Nephron progenitor cell (in vitro differentiated cells): ENCODE measurements at places on chromosomes 6 and 20.

DNA sequence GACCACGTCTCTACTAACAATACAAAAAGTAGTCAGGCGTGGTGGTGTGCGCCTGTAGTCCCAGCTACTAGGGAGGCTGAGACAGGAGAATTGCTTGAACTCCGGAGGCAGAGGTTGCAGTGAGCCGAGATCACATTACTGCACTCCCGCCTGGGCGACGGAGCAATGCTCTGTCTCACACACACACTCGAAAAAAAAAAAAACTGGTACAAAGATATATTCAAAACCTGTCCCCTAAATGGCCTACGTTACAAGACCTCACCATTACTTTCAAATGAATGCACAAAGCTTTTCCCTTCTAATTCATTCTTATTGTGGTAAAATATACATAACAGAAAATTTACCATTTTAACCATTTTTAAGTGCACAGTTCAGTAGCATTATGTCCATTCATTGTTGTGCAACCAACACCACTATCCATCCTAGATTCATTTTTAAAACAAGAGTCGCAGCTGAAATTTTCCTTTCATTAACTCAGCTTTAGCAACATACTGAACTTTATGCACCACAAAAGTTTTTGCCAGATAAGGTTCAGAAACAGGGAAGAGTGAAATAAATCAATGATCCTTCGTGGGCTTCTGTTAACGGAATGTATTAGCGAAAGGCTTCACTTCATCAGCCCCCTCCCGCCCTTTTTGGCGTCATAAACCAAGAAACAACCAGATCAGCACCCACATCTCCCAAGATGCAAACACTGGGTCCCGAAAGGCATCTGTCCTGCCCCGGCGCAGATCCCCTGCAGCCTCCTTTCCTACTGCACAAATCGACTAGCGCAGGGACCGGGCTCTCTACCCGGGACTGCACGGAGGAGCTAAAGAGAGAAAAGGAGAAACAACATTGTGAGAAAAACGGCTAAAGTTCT, 825 bp upstream of the FAM135A start:
- H3K27ac ChIP-seq = peak overlapping the region; percentile 98
- peak overlapping the region; percentile 93 for H3K4me3 ChIP-seq
- H3K27me3 ChIP-seq = peaks cover 12% of the 10 kb centered on the region
- DNase-seq = peak; percentile 8
- peaks cover 26% of the 10 kb centered on the region for H3K4me1 ChIP-seq

DNA sequence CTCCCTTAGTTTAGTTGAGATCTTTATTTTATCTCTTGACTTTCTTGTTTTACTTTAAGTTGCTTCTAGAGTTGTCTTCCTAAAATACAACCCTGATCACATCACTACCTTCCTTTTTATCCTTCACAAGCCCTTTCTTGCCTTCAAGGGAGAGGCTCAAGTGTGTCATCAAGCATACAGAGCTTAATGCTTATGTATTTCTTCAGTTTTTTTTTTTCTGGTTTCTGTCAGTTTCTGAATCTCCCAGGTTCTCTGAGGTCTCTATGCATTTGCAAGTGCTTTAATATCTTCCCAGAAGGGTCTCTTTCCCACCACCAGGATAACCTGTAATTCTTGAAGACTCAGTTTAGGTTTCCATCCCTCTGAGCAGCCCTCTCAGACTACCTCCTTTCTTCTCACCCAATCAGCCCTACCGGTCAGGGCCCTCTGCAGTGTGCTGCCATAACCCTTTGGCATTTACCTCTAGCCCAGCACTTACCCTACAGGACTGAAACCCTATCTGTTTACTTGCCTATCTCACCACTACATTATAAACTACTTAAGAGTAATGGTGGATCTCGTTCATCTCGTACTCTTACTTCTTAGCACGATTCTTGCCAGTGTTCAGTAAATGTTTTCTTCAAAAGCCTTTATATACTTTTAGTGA, 36.9 kb downstream of the EYA4 start:
- no peaks in the 10 kb centered on the region for H3K27me3 ChIP-seq
- H3K4me3 ChIP-seq = no peak overlapping the region
- DNase-seq = no peak
- H3K4me1 ChIP-seq = peaks cover 16% of the 10 kb centered on the region
- peak overlapping the region; percentile 36 for H3K27ac ChIP-seq

- H3K27ac ChIP-seq = no peak overlapping the region
- peaks cover 69% of the 10 kb centered on the region for H3K4me1 ChIP-seq
- DNase-seq = peak; percentile 77
- H3K36me3 ChIP-seq = no peaks in the 10 kb centered on the region
- peak overlapping the region; percentile 96 for H3K4me3 ChIP-seq
- peaks cover 9% of the 10 kb centered on the region for H3K27me3 ChIP-seq
Measured at GRCh38 chr6:127119102-127120022, 891 bp downstream of the RSPO3 start.

DNA sequence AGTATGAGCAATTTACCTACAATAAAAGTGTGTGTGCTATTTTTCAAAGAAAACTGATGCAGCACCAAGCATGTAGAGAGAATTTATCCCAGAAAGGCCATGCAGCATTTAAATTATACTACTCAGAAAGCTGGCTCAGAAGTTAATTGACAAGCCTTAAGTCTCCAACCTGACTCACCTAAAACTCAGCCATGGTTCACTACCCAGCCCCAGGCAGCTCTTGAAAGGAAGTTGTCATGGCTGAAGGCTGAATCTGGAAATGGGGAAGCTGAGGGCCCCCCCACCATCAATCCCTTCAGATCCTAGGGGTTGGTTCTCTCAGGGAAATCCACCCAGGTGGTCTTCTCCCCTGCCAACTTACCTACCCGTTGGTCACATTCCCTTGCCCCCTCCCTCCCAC, 19.7 kb downstream of the PPIL6 start:
- H3K36me3 ChIP-seq = peaks cover 4% of the 10 kb centered on the region
- DNase-seq = no peak
- no peak overlapping the region for H3K4me3 ChIP-seq
- H3K27ac ChIP-seq = no peak overlapping the region
- no peaks in the 10 kb centered on the region for H3K27me3 ChIP-seq
- peaks cover 11% of the 10 kb centered on the region for H3K4me1 ChIP-seq

DNA sequence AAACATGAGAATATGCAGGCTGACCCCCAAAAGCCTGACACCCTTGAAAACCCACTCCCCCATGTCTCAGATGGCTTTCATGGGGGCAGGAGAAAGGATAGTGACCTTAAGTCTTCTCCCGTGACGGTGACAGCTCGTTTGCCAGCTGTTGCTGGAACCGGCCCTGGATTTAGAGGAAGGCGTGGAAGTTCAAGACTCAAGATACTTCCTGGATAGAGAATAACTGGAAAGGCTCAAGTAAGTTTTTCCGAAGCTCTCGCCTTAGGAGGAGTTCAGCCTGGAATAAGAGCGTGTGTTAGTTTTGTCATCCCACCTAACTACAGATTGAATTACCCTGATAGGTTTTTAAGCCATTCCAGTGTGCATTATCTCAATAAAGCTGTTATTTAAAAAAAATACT, 11.6 kb upstream of the MTG2 start:
- H3K27me3 ChIP-seq = peaks cover 3% of the 10 kb centered on the region
- H3K27ac ChIP-seq = peak overlapping the region; percentile 62
- H3K4me3 ChIP-seq = no peak overlapping the region
- H3K4me1 ChIP-seq = no peaks in the 10 kb centered on the region
- H3K36me3 ChIP-seq = peaks cover 39% of the 10 kb centered on the region
- no peak for DNase-seq

DNA sequence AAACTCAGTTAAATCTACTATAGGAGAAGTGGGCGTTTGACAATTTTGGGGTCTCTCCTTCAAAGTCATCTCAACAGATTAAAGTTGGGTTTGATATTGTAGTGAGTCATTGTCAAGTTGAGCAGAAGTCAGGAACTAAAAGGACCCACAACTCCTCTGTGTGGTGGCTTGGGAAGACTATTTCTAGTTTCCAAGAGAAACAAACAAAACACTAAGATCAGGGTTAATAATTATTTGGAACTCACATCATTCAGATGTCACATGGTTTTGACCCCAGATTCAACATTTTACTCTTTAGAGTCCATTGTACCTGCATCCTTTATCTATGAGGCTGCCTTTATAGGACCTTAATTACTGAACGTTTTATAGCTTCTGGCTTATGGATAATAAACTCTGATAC, 45.3 kb upstream of the TINAG start:
- H3K27me3 ChIP-seq = no peaks in the 10 kb centered on the region
- H3K27ac ChIP-seq = no peak overlapping the region
- no peaks in the 10 kb centered on the region for H3K36me3 ChIP-seq
- no peak overlapping the region for H3K4me3 ChIP-seq

GRCh38 chr20:57265336-57265996, 975 bp downstream of the BMP7 start:
- H3K4me3 ChIP-seq = peak overlapping the region; percentile 89
- peaks cover 65% of the 10 kb centered on the region for H3K4me1 ChIP-seq
- H3K27ac ChIP-seq = peak overlapping the region; percentile 25
- DNase-seq = peak; percentile 56
- H3K27me3 ChIP-seq = peaks cover 53% of the 10 kb centered on the region

DNA sequence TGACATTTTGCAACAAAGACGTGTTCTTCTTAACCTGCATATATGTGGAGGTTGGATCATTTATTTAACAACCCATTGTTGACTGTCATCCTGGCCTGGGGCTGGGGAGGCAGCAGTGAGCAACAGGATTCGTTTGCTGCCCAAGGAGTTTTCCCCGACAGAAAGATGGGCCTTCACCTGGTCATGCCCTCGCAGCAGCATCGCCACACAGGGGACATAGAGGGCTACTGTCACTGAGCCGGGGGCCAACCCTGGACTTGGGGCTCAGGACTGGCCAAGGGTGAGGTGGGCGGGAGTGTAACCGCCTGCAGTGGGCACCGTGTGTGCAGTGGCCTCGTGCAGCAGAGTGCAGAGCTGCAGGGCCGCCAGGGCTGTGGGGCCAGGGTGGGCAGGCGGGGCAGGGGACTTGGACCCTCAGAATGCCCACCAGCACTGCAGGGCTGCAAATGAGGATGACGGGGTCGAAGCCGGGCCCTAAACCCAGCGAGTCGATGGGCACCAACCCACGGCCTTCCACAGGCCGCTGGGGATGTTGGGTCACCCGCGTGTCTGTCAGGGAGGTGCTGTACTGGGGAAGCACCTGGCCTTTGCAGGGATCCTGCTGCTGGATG, 11.8 kb downstream of the DUSP22 start:
- no peak overlapping the region for H3K27ac ChIP-seq
- peaks cover 8% of the 10 kb centered on the region for H3K4me1 ChIP-seq
- no peak overlapping the region for H3K4me3 ChIP-seq
- H3K36me3 ChIP-seq = peaks cover 15% of the 10 kb centered on the region
- H3K27me3 ChIP-seq = no peaks in the 10 kb centered on the region

- peaks cover 2% of the 10 kb centered on the region for H3K27me3 ChIP-seq
- no peak overlapping the region for H3K4me3 ChIP-seq
- H3K36me3 ChIP-seq = peaks cover 37% of the 10 kb centered on the region
- peaks cover 57% of the 10 kb centered on the region for H3K4me1 ChIP-seq
- H3K27ac ChIP-seq = peak overlapping the region; percentile 60
- DNase-seq = no peak
Measured at GRCh38 chr20:36830791-36831691, 44.9 kb upstream of the TLDC2 start.

DNA sequence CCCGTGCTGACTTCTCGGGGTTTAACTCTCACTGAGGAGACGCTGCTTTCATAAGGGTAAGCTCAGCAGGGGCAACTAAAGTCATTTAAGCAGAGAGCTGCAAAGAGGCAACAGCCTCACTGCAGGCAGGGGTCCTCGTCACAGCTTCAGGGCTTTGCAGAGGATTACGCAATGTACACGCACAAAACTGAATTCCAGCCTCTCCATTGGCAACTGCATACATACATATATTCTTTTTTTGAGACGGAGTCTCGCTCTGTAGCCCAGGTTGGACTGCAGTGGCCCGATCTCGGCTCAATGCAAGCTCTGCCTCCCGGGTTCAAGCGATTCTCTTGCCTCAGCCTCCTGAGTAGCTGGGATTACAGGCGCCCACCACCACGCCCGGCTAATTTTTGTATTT, 2.4 kb downstream of the GMEB2 start:
- H3K4me1 ChIP-seq = peaks cover 38% of the 10 kb centered on the region
- H3K36me3 ChIP-seq = peaks cover 39% of the 10 kb centered on the region
- DNase-seq = no peak
- peak overlapping the region; percentile 48 for H3K27ac ChIP-seq
- peaks cover 3% of the 10 kb centered on the region for H3K27me3 ChIP-seq

DNA sequence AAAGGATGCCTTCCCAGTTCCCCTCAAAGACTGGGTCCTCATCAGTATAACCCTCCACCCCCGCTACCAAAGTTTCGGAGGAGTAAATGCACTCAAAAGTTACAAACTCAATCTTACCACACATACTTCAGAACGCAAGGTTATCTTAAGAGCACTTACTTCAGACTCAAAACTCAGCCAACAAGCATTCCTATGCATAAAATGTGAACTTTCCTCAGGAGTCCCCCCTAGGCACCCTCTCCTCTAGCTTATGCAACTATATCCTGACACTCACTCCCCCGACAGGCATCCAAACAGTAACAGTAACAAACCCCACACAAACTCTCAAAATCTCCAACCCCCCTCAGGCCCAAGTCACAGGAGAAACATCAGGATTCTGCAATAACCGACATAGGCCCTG, 11.1 kb upstream of the ADTRP start:
- peaks cover 4% of the 10 kb centered on the region for H3K4me1 ChIP-seq
- H3K36me3 ChIP-seq = peaks cover 8% of the 10 kb centered on the region
- no peak overlapping the region for H3K4me3 ChIP-seq
- no peak overlapping the region for H3K27ac ChIP-seq
- no peak for DNase-seq

DNA sequence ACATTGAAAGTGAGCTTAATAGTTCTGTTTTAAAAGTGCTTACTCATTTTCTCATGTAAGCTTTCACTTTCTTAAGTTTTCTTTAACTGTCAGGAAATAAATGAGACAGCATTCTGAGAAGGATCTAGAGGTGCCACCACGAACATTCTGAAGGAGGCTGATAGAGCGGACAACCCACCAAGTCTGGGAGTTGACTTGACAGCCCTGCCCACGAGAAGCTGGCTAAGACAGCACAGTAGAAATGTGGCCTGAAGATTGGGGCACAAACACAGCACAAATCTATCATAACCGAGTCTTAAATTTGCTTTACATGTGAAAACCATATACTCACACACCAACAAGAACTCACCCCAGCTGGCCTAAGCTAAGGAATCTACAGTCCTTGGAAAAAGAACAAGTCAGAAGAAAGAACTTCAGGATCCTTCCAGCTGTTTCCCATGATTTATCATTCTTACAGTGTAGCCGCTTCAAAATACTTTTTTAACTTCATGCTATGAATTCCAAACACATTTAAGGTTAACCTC, 144.2 kb upstream of the TNFAIP3 start:
- DNase-seq = no peak
- no peaks in the 10 kb centered on the region for H3K4me1 ChIP-seq
- H3K4me3 ChIP-seq = no peak overlapping the region
- H3K27ac ChIP-seq = no peak overlapping the region
- H3K36me3 ChIP-seq = no peaks in the 10 kb centered on the region

- peaks cover 3% of the 10 kb centered on the region for H3K27me3 ChIP-seq
- H3K4me1 ChIP-seq = no peaks in the 10 kb centered on the region
- H3K36me3 ChIP-seq = peaks cover 20% of the 10 kb centered on the region
Measured at GRCh38 chr20:5973172-5973571, 22.7 kb downstream of the MCM8 start.
